HuH-7.5 (cell line): ENCODE measurements at places on chromosomes 5 and 9.

DNA sequence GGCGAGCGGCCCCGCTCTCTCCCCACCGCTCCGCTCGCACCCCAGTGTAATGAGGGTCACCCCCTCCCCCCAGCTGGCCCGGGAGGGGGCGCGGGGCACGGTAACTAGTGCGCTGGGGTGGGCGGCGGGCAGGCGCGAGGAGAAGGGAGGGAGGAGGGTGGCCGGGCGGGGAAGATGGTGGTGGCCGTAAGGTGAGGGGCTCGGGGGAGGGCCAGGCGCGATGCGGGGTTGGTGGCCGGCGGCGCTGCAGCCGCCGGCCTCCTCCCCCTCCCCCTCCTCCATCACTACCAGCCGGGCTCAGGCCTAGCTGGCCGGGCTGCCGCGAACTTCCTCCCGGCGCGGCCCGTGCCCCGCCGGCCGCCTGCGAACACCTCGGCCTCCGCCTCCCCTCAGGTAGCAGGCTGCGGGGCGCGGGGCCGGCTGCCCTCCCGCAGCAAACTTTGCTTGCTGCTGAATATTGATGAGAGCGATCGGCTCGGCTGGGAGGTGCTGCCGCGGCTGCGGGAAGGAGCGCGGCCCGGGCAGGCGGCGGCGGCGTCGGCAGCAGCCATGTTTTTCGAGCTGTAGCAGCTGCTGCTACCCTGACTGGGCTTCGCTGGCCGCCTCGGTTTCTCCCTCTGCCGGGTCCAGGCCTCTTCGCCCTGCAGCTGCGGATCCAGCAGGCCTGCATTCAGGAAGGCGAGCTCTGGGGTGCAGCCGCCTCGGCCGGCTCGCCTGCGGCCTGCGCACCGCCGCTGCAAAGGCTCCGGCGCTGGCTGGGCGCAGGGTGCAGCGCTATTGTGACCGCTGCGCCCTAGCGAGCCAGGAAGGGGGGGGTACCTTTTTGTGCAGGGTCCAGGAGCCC lies 502 bp downstream of the NSD1 start:
- DNase-seq: peak; percentile 67

GRCh38 chr9:129889941-129890717 lies 54.9 kb downstream of the USP20 start:
- no peak for DNase-seq

GRCh38 chr9:30997291-30997690 lies 1387.2 kb upstream of the ACO1 start:
- DNase-seq: no peak

GRCh38 chr5:178306430-178307225 lies 74.0 kb upstream of the PHYKPL start:
- DNase-seq: no peak

DNA sequence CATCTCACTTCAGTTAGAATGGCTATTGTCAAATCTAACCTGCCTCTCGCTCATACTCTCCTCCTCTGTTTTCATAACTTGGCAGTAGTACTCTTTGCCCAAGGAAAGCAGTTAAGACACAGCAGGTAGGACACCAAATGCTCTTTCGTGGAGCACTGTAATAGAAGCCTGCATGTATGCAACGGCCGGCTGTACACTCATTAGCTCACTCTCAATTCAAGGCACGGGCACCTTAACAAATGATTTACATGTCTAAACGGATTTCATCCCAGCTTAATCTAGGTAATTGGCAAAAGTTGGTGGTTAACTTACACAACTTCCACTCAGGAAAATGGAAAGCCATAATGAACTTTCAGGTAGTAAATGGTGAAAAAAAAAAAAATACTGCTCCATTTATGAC lies 14.9 kb downstream of the DEPDC1B start:
- no peak for DNase-seq
